ENCODE measurements at places on chromosomes 6 and 20. TPM values are rescaled to one million over a fixed set of nuclear protein-coding genes. Genes with fewer than 3 reads are reported as not detected.

DNA sequence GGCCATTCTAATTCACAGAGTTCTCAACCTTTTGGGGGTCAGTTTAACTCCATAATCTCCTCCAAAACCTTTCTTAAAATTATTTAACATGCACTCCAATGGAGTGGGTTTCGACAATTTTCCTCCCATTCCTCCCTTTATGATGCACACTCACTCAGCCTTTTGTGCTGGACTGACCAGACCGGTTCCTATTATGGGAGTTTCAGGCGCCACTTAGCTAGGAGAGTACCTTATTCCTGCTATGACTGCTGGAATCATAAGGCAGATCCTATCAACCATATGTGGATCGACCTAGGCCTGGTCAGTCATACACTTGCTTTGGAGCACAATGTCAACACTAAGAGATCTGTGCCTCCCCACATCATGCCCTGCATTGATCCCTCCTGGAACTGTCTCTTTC lies 63.9 kb upstream of the MOCS1 start:
- DNase-seq = no peak

DNA sequence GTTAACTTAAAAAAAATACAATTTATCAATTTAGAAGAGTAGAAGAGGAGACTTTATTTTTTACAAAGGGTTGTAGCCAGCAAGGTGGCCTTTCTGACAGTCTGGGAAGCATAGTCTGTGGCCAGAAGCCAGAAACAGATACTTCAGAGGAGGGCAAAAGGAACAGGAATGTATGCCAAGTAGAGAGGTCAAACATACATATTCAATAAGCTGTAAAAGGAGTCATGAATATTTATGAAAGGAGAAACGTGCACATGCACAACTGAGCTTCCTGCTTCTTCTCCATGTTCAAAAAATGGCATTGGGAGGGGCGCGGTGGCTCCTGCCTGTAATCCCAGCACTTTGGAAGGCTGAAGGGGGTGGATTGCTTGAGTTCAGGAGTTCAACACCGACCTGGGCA lies 43.9 kb upstream of the FAM184A start:
- DNase-seq = no peak

GRCh38 chr6:94658929-94659328 lies 918.4 kb upstream of the MANEA start:
- no peak for DNase-seq

DNA sequence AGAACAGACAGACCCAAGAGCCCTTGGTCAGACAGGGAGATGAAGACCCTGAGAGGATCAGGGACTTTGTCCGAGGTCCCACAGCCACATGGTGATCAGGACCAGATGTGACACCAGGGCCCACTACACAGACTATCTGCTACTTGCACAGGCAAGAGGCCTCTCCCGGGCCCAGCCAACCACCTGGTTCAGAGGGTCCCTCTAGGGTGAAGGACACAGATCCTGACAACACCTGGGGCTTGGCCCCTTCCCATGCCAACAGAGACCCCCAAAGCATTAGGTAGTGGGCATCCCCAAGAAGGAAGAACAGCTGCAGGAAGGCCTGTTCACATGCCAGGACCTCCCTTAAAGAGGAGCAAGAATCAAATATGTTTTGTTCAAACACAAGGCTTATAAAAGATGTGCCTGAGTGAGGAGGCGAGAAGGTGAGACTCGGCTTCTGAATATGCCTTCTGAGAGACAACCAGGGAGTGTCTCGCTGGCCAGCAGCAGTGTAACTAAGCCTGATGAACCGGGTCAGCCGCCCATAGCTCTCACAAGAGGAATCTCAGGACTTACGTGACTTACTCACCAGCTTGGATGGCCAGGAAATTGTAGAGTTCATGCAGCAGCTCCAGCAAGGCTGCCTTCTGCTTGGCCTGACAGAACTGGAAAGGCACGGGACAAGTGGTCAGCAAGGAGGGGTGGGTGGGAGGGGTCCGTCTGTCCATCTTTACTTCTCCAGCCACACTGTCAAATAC lies 5.0 kb downstream of the LEMD2 start:
- peak; percentile 62 for DNase-seq

SIRPB1 gene
- 0.22 TPM for total RNA-seq

GRCh38 chr20:56843386-56843785 lies 214.3 kb downstream of the TFAP2C start:
- DNase-seq = no peak

DNA sequence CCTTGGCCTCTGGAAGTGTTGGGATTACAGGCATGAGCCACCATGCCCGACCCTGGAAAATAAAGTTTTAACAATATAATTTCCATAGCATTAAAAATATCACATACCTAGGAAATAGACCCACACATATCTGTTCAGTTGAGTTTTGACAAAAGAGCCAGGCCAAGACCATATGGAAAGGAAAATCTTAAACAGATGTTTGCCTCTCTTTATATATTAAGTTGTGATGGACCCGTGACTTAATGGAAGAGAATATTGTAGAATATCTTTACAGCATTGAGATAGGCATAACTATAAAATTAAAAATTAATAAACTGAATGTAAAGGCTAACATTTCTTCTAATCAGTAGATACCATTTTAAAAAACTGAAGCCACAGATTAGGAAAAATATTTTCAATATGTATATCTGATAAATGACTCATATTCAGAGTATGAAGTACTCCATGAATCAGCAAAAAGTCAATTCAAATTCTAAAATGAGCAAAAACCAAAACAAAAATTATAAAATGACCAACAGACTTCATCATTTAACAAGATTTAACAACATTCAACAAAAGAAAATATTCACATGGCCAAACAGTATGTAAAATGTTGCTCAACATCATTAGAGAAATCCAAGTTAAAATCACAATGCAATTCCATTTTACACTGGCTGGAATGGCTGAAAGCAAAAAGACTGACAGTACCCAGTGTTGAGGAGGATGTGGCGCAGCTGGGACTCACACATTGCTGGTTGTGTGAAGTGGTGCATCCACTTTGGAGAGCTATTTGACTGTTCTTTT lies 43.3 kb downstream of the GTF2H5 start:
- peak; percentile 20 for DNase-seq

SIGLEC1 gene
- not detected for total RNA-seq

DNA sequence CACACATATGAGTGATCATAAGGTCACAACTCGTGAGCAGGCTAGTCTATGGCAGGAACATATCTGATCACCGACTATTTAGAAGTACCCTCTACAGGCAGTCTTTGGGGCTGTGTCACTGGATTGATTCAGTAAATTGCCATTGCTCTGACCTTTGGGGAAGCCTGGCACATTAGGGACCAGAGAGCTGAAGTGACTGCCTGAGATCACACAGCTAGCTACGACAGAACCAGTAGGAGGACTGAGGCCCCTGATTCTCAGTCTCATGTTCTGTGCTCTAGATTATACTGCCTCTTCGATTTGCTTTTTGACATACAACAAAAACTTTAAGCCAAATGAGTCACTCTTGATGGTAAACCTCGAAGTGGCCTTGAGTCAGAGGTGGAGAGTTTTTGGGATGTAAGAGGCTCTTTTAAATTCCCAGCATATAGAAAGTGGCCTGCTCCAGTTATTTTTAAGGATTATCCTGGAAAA lies 247.5 kb upstream of the SUPT3H start:
- no peak for DNase-seq

DNA sequence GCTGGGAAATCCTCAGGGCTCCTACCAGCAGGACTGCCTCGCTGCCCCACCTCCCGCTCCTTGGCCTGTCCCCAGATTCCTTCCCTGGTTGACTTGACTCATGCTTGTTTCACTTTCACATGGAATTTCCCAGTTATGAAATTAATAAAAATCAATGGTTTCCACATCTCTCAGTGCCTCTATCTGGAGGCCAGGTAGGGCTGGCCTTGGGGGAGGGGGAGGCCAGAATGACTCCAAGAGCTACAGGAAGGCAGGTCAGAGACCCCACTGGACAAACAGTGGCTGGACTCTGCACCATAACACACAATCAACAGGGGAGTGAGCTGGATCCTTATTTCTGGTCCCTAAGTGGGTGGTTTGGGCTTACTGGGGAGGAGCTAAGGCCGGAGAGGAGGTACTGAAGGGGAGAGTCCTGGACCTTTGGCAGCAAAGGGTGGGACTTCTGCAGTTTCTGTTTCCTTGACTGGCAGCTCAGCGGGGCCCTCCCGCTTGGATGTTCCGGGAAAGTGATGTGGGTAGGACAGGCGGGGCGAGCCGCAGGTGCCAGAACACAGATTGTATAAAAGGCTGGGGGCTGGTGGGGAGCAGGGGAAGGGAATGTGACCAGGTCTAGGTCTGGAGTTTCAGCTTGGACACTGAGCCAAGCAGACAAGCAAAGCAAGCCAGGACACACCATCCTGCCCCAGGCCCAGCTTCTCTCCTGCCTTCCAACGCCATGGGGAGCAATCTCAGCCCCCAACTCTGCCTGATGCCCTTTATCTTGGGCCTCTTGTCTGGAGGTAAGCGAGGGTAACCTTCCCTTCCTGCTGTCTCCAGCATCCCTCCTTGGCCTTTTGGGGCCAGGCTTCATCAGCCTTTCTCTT lies at the start of gene CFB:
TSS of gene CFB (plus strand) at position 589 of the 863 bp plus-strand sequence. CDS start at position 716, 127 bp downstream.
- DNase-seq = peak; percentile 84

LTB gene
- 9.2 TPM for total RNA-seq

SFTA2 gene
- total RNA-seq = not detected

DNA sequence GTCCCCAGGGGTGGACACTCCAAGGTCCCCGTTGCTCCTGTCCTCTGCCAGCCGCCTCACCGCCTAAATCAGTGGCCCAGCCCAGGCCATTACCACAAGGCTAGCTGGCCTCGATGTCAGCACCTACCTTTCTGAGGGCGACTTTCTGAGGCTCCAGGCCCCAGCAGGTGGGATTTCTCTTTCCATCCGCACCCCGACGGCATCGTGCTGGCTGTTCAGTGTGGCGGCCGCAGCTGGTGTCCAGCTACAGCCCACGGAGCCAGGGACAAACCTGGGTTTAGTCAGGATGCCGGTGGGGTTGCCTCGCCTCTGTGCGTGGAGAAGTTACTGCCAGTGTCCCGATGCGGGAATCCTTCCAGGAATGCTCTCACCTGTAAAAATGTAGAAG lies 60.8 kb downstream of the ERMARD start:
- no peak for DNase-seq

DNA sequence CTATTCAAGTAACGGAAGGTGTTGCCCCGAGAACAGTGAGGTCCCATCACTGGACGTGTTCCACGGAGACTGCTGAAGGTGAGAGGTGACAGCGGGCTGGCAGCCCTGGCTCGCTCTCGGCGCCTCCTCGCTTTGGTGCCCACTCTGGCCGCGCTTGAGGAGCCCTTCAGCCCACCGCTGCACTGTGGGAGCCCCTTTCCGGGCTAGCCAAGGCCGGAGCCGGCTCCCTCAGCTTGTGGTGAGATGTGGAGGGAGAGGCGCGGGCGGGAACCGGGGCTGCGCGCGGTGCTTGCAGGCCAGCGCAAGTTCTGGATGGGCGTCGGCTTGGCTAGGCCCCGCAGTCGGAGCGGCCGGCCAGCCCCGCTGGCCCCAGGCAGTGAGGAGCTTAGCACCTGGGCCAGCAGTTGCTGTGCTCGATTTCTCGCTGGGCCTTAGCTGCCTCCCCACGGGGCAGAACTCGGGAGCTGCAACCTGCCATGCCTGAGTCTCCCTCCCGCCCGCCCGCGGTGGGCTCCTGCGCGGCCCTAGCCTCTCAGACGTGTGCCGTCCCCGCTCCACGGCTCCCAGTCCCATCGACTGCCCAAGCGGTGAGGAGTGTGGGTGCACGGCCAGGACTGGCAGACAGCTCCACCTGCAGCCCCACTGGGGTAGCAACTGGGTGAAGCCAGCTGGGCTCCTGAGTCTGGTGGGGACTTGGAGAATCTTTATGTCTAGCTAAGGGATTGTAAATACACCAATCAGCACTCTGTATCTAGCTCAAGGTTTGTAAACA lies 77.6 kb downstream of the RNF182 start:
- DNase-seq = no peak

BTBD9 gene
- 5.9 TPM for total RNA-seq

GRCh38 chr20:58584051-58584824 lies 66.8 kb upstream of the STX16 start:
- no peak for DNase-seq

GRCh38 chr20:42340368-42340767 lies 722.2 kb upstream of the CHD6 start:
- DNase-seq = no peak

DNA sequence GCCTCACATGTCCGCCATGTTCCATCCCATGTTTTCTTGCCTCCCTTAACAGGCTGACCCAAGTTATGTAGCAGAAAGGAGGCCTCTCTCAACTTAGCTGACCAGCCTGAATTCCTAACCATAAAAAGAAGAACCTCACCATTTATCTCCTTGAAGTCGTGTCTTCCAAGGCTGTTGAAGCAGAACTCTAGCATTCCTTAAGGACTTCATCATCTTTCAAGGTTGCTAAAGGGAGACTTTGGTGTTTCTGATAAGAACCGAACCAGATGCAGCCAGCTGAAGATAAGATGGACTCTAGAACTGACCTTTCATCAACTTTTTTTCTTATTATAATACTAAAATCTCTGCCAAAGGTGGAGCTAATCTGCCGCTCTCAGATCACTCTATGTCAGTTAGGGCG lies 571.7 kb upstream of the SLC35B3 start:
- no peak for DNase-seq

DNA sequence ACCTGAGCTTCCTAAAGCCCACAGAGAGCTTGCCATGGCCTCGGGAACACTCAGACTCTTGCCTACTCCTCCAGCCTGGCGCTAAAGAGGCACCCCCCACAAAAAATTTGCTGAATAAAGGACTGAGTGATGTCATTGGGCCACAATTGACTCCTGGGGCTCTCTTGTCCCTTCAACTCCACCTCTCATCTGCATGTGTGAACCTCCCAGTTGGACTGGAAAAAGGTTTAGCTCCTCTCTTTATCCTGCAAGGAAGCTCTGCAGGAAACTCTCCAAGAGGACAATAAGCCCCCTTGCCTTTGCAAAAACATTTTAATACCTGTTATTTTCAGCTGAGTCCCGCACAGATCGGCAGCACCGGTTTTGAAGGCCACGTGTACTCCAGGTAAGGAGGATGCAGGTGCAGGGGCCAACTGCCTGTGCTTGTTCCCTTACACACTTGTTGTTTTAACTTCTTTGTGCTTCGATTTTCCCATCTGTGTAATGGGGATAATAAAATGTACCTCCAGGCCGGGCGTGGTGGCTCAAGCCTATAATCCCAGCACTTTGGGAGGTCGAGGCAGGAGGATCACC lies 107.3 kb downstream of the TFAP2C start:
- no peak for DNase-seq

GRCh38 chr6:116766506-116767176 lies 1.1 kb upstream of the FAM162B start:
- DNase-seq = no peak

DNA sequence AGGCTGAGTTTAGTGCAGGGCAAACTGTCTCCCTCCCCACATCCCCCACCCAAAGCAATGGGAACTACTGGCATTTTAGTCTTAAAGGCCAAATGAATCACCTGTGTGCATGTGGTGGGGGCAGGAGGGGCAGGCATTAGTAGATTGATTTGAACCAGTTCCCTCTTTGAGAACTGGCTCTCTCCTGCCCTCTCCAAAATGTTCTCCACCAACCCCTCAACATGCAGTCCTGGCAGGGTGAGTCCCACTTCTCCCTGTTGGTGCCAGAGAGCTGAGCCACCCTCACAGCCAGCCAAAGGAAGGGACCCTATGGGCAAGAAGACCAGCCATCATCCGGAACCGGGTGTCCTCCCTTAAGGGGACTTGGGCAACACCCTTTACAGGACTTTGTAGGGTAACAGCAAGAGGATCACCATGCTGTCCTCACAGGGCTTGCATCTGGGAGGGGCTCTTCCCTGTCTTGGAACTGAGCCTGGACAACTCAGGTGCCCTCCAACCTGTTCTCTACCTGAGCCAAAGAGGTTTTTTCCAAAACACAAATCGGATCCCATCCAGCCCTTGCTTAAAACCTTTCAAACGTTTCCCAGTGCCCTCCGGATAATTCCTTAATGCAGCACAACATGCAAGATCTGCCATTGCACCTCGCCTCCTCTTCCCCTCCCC lies 80.6 kb downstream of the MRPL14 start:
- DNase-seq = no peak

CLVS2 gene
- not detected for total RNA-seq

BCAS4 gene
- 0.60 TPM for total RNA-seq

Data from lung microvascular endothelial cell (primary cell).